ENCODE measurements at places on chromosomes 12 and 14. TPM values are rescaled to one million over a fixed set of nuclear protein-coding genes. Genes with fewer than 3 reads are reported as not detected.

The DNAI7 gene
- total RNA-seq = 1.2 TPM

The HOXC13 gene
- total RNA-seq = not detected

The CYP46A1 gene
- total RNA-seq = 0.68 TPM

DNA sequence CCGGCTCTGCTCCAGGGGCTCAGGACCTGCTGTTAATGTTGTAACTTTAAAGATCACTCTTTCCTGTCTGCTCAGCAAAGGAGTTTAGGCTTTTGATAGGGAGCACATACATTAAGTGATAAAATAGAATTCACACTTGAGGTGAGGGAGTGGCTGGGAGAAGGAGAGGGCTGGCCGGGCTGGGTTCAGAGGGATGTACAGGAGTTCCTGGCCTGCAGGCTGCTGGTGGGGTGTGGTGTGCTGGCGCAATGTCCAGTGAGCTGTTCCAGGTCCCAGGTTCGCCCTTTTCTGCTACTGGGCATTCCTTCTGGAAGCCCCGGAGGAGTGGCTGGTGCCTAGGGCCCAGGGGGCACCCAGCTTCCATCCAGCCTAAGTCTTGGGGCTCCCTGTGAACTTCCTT is 17.8 kb downstream of the KIF26A start:
- DNase-seq = no peak

GRCh38 chr14:102736956-102737355 is 40.3 kb upstream of the TRAF3 start:
- DNase-seq = no peak

DNA sequence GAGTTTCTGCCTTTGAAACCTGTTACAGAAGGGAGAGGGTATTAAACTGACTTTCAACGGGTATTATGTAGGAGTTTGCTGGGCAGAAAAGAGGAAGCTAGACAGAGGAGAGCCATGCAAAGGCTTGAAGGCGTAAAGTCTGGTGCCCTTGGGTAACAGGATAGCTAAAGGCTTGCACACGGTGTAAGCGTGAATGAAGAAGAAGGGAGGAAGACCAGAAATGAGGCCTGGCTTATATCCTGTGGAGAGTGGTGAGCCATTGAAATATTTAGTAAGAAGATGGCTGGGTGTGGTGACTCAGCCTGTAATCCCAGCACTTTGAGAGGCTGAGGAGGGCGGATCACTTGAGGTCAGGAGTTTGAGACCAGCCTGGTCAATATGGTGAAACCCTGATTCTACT is 22.6 kb downstream of the SUDS3 start:
- DNase-seq = no peak

GRCh38 chr12:2283480-2283879 is 230.7 kb downstream of the CACNA1C start:
- no peak for DNase-seq

Measured in aorta (tissue), 5 donors.